Urinary bladder (tissue), 4 donors: ENCODE measurements at places on chromosomes 11 and 22. TPM values are rescaled to one million over a fixed set of nuclear protein-coding genes. Genes with fewer than 3 reads are reported as not detected.

RBMXL2 gene
- polyA plus RNA-seq, result not detected

RFPL2 gene
- not detected for polyA plus RNA-seq

- no peak for DNase-seq
Measured at GRCh38 chr22:44540756-44541670, 43.0 kb upstream of the RTL6 start.

GRCh38 chr11:79508461-79508860, 67.6 kb upstream of the TENM4 start:
- DNase-seq, result no peak

- DNase-seq, result no peak
Measured at GRCh38 chr11:119785131-119785530, 56.1 kb upstream of the NECTIN1 start.

DNA sequence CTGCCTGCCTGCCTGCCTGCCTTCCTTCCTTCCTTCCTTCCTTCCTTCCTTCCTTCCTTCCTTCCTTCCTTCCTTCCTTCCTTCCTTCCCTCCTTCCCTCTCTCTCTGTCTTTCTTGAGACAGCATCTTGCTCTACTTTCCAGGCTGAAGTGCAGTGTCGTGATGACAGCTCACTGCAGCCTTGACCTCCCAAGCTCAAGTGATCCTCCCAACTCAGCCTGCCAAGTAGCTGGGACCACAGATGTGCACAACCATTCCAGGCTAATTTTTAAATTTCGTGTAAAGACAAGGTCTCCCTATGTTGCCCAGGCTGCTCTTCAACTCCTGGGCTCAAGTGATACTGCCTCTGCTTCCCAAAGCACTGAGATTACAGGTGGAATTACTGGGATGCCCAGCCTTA, 328.2 kb upstream of the SORL1-AS1 start:
- no peak for DNase-seq

DNA sequence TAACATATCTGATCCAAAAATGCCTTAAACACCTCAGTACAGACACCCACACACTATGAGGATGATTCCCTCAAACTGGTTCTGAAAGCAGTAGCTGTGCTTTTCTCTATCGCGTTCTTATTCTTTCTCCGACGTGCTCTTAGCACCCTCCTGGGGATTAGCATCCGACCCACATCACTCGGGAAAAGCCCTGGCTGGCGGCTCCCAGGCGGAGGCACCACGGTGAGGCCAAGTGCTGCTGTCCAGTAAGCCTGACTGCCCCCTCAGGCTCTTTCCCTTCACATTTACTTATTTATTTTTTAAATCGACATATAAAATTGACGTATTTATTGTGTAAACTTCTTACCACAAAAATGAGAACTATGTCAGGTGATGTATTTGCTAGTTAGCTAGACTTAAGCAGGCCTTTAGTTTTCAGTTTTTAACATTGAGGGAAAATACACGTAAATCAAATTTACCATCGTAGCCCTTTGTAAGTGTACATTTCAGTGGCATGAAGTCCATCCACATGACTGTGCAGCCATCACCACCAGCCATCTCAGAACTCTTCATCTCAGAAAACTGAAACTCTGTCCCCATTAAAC, 19.2 kb downstream of the TBX1 start:
- no peak for DNase-seq

DNA sequence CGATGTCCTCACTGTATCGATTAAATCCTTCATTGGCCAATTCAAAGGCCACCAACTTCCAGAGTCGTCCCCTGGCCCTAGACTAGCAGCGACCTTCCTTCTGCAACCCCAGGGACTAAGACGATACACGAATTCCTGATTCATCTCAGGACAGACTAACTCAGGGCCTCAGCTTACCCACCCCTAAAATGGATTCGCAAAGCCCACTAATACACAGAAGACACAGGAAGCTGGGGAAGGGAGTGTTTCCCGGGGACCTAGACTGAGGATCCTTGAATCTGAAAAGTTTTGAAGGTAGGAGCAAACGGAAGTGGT, 509 bp downstream of the LAMTOR1 start:
- DNase-seq, result no peak

DNA sequence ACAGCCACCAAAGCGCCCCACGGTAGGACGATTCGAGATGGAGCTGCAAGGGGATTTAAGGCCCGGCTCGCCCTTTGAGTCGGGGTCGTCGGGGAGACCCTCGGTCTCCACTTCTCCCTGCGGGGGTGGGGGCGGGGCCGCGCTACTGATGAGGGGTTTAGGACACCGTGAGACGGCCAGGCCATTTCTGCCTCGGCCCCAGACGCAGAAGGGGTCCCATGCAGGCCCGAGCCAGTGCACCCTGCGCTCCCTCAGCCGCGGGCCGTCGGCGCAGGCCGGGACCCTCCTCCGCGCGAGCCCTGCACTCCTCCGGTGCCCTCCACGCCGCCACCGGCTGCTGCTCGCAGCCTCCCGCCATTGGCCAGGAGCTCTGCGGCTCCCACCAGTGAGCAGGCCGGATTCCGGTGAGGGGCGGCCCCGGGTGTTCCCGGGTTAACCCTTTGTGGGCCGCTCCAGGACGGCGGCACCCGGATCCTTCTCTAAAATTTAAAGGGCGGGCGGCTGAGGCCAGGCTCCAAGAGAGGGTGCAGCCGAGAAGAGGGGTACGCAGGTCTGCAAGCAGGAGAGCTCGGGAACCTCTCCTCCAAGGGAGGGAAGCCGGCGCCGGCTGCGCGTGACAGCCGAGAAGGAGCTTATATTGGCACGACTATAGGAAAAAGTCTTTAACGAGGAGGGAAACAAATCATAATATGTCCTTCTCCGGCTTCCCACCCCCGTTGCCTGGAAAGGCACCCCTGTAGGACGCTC, 18.0 kb downstream of the CREB3L1 start:
- DNase-seq, result no peak

- DNase-seq, result no peak
Measured at GRCh38 chr11:94650756-94651155, 83.6 kb downstream of the PIWIL4 start.

DNA sequence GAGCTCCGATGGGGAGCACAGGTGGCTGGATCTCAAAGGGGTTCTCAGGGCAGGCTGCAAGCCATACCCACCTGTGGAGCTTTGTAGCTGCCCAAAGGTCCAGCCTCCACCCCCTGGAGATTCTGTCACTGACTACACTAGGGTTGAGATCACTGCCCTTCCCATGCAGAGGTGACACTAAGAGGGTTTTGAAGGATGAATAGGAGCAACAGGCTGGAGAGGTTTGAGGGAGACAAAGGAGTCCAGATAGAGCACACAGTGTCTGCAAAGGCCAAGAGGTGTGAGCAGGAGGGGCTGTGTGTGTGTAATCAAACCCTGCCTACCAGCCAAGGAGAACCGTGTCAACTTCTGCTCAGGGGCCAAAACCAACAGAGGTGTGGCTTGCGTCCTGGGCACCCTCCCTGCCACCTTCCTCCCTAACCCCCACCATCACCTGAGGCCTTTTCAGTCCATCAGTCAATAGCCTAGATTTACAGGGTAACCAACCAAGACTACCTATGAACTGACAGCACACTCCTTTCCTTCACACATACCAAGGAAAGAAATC, 43.0 kb upstream of the WNT11 start:
- no peak for DNase-seq

DNA sequence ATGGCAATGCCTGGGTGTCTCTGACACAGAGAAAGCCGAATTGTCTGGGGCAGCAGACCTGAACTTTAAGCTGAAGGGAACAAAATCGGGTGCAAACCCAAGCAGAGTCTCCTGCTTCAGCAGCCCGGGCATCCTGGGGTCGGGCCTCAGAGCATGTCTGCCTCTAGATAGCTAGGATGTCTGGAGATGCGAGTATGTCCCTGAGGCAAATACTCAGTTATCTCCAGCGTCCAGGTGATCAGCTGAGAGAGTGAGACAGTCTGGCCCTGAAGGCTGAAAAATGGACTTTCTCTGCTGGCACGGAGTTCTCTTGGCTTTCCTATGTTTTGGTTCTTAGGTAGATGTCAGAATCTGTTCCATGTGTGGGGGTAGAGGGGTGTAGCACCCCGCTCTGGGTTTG, 3.3 kb downstream of the ADAMTS8 start:
- DNase-seq, result no peak
